Right cardiac atrium (tissue), 5 donors: ENCODE measurements at places on chromosomes 7 and 10.

- no peak for DNase-seq
These were observed 51.4 kb upstream of the DLG5 start for GRCh38 chr10:77977934-77978333.

DNA sequence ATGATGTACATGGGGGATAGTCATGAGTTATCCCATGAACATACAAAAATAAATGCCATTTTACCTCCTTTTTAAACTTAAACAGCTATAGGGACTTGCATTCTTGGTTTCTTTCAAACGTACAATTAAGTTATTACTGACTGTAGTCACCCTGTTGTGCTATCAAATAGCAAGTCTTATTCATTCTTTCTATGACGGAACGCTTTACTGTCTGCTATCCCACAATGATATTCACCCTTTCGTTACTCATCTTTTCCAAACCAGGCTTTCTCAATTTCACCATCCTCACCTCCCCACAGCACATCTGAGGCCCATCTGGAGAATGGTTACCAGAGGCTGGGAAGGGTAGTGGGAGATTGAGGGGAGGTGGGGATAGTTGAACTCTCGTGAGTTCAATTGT lies 218.8 kb downstream of the PHF14 start:
- DNase-seq = no peak

DNA sequence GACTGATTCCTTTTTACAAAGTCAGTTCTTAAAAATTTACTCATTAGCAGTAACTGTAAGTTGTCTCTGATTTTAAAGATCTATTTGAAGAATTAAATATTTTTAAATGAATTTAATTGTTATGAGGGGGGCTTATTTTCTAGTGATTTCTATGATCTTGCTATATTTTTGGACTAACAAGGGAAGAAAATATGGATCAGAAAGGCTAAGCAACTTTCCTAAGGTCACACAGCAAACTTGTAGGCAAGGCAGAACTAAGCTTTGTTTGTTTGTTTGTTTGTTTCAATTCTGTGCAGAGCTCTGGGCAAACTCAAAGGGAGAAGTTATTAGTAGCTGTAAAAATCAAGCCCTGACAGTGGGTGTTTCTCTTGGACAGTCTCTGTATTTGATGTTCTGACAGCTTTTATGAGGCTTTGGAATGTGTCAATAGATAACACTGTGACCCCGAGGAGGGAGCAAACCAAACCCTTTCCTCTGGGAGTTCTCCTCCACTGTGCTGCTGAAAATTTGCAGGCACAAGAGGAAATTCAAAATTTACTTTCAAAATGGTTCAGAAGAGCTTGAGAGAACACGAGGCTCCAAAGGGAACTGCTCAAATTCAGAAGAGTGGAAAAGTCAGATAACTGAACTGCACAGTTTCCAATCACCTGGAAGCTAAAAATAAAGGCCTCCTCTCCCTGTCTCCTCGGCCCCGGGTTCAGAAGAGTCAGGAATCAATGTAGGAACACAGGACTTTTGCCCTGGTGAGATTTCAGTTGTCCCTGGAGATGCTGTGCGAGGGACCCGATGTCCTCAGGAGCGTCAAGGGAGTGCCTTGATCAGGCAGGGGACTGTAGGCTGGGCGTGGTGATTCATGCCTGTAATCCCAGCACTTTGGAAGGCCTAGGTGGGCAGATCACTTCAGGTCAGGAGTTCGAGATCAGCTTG lies 325.7 kb downstream of the GATA3 start:
- DNase-seq = no peak

GRCh38 chr7:150756858-150757257 lies 19.6 kb downstream of the GIMAP5 start:
- no peak for DNase-seq

- DNase-seq = peak; percentile 95
These were observed at the start of gene KDM7A for GRCh38 chr7:140176811-140177702. TSS of gene KDM7A (minus strand) at chr7:140176983. CDS start at chr7:140176937, 46 bp downstream.

GRCh38 chr7:158447506-158448171 lies 140.0 kb downstream of the PTPRN2 start:
- no peak for DNase-seq

DNA sequence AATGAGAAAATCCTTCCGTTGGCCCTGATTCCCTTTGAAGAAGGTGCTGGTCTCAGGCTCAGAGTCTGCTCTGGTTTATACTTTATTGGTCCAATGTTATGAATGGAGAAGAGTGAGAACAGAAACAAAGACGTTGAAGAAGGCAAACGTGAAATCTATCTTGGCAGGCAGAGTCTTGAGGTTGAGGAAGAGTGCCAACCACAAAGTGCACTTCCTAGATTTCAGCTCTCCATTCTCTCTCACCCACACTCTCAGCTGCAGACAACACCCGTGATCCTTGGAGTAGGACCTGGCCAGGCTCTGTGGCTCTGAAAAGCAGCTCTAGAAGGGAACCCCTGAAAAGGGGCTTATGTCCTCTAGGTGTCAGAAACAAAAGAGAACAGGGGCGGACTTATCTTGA lies 128.9 kb upstream of the PLXNA4 start:
- DNase-seq = no peak

GRCh38 chr10:133415752-133416151 lies 8.7 kb downstream of the SPRN start:
- DNase-seq = peak; percentile 47

DNA sequence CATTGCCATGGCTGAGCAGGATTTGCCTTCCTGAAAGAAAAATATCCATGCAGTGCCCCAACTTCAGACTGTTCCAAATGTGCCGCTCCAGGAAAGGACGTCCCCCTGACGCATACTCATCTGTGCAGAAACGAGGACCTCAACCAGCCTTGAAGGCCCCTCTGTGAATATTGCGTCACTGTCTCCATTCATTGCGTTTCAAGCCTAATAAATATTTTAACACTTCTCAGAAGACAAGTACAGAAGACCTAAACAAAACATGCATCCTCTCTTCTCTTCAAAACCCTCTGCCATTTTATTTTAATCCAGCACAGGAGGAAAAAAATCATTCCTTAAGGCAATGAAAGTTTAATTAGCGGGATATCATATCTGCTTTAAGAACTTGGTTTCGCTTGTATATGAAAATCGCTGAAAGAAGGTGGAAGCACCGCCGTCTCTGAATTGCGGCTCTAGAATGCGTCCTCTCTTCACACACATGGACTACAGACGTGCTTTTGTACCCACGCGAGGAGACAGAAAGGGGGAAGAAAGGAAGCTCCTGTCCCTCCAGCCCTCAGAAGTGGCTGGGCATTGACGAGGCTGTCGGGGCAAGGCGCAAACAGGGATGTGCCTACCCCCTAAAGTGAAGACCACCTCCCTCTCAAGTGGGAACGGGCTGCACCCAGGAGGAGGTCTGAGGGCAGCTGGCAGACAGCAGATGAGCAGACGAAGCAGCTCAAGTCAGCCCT lies 36.8 kb downstream of the RGS10 start:
- no peak for DNase-seq

DNA sequence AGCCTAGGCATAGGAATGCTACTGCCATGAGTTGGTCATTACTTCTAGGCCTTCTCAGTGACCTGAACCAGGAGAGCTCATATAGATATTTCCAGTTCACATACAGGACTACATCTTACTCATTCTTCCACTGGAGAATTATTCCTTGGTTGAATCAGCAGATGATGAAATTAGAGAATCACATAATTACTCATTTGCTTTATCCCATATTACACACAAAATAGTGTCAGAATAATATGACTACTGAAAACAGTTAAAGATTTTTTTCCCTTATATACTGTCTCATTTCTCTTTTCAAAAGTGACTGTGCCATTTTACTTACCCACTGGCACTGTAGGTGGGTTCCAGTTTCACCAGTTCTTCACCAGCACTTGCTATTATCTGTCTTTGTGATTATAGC lies 18.5 kb downstream of the BMS1 start:
- no peak for DNase-seq

DNA sequence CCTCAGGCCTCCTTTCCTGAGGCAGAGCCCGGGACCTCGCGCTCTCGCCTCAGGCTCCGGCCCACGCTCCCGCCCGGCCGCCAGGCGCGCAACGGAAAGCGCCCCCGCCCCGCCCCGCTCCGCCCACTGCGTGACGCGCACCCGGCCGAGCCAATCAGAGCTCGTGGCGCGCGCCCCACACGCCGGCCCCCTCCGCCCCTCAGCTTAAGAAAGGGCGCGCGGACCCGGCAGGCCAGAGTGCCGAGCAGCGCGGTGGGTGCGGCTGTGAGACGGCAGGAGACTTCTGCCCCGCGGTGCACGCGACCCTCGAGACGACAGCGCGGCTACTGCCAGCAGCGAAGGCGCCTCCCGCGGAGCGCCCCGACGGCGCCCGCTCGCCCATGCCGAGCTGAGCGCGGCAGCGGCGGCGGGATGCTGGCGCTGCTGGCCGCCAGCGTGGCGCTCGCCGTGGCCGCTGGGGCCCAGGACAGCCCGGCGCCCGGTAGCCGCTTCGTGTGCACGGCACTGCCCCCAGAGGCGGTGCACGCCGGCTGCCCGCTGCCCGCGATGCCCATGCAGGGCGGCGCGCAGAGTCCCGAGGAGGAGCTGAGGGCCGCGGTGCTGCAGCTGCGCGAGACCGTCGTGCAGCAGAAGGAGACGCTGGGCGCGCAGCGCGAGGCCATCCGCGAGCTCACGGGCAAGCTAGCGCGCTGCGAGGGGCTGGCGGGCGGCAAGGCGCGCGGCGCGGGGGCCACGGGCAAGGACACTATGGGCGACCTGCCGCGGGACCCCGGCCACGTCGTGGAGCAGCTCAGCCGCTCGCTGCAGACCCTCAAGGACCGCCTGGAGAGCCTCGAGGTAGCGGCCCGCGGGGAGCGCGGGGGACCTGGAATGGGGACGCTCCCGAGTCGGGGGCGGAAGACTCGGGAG lies at the start of gene NPTX2:
Gene NPTX2 (plus strand): TSS at position 235 of the 909 bp plus-strand sequence. CDS start 177 bp downstream, at position 412.
- DNase-seq = peak; percentile 59

DNA sequence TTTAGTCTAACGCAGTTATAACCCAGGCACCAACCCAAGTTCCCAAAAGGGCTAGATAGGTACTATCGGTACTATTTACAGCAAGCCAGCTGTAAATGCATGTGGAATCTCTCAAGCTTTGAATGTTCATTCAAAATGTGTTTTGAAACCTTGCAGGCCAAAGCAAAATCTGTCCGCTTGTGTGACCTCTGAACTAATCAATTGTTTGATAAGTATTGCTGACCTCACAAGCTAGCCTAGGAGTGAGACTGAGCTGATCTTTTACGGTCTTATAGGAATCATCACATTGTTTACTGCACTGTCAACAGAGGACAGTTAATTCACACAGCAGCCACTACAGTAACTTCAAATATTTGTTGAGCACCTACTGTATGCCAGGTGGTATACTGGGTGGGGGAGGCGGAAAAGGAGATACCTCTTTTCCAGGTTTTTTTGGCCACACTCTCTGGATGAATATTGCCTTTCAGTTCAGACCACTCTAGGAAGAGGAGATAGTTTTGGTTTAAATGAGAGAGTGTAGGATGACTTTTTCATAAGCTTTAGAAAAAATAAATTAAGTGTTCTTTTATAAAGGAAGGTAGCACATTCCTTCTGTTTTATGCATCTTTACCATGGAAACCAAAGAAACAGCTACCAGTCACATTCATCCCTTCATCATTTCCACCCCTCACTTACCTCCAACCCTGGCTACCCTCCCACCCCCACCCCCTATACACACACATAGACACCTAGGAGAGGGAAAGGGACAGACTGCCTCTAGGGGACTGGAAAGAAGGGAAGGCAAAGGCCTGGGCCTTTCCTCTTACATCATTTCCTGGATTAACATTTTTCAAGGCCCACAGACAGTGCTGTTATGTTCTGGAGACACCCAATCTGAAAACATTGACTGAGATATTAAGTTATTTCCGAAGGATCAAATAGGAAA lies 2.4 kb downstream of the PAPSS2 start:
- DNase-seq = no peak

- DNase-seq = peak; percentile 41
These were observed 46.6 kb upstream of the COL1A2 start for GRCh38 chr7:94348142-94348541.

- peak; percentile 69 for DNase-seq
These were observed 26.0 kb downstream of the LEP start for GRCh38 chr7:128266883-128267594.

- DNase-seq = no peak
These were observed 26.2 kb downstream of the PTPN12 start for GRCh38 chr7:77563275-77563674.

- DNase-seq = no peak
These were observed 166.2 kb downstream of the SKAP2 start for GRCh38 chr7:26698194-26698593.

DNA sequence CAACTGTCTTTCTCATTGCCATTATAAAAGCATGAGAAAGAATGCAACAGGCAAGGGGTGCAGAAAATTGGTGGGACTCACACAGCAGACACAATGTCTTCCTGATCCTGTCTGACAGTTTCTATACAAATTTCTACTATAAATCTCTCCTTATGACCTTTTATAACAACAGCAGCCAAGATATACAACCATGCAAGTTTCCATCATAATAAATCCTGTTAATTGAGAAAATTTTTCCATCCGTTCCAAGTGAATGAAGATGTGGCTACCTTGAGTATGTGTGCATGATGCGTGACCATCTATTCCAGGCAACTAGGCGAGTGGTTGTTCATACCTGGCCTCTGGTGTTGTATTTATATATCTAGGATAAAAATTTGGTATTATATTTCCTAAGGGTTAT lies 216.7 kb downstream of the BBS9 start:
- DNase-seq = no peak

- no peak for DNase-seq
These were observed 407 bp downstream of the ELOVL3 start for GRCh38 chr10:102226542-102226870.

DNA sequence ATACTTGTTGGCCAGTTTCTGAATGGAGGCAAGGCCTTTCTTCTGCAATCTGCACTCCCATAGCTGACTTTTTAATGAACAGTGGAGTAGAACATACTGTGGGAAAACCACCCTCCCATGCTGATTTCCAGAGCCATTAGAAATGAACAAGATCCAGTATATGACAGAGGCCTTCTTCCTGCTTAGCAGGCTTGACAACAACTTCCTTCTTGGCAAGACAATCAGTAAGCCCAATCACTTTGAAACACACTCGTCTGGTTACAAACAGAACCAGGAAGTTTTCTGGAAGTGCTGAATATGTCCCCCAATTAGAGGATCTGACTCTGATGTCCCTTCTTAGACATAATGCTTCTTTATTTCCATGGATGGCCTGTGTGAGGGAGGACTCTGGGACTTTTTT lies 103.4 kb downstream of the SAMD9 start:
- no peak for DNase-seq

GRCh38 chr10:6195376-6195775 lies 7.4 kb upstream of the PFKFB3 start:
- DNase-seq = no peak

GRCh38 chr7:37205451-37205850 lies 243.2 kb downstream of the ELMO1 start:
- DNase-seq = no peak

DNA sequence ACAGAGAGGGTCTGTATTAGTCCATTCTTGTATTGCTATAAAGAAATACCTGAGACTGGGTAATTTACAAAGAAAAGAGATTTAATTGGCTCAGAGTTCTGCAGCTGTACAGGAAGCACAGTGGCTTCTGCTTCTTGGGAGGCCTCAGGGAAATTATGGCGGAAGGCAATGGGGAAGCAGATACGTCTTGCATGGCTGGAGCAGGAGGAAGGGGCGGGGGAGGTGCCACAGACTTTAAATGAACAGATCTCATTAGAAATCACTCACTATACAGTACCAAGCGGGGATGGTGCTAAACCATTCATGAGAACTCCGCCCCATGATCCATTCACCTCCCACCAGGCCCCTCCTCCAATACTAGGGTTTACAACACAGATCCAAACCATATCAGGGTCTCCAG lies 3.7 kb upstream of the CALU start:
- DNase-seq = no peak
